ENCODE measurements at places on chromosomes 16 and 17.
A peak's percentile ranks its signal among the peaks of the same experiment; 100 is the strongest.

- no peak for DNase-seq
These were observed 38.7 kb downstream of the TIMM22 start for GRCh38 chr17:1035546-1036170.

GRCh38 chr16:11097094-11097786, 152.9 kb downstream of the CLEC16A start:
- no peak for DNase-seq

GRCh38 chr16:53953336-53953735, 249.4 kb downstream of the FTO start:
- no peak for DNase-seq

DNA sequence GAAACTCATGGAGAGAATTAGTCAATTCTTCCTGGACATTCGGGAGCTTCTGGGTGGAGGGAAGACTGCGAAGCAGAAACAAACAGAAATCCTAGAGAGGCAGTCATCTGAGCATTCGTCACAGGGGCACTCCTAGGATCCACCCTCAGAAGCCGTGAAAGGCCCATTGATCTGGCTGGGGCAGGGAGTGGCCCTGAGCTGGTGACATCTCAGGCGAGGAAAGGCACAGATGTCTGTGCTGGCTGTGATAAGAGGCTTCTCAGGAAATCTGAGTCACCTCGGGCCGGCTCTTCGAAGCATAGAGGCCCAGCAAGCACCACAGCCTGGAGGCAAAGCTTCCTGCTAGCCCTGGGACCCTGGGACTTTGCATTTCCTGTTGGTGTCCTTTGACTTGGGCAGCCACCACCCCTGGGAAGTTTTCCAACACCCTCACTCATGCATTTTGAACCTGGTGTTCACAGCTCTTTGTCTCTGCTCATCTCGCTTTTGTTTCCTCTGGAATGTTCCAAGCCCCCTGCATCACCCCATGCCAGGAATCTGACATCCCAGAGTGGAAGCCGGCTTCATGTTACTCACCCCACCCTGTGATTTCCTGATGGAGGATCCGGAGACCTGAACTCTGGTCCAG, 23.3 kb upstream of the CDRT4 start:
- DNase-seq: peak; percentile 95

DNA sequence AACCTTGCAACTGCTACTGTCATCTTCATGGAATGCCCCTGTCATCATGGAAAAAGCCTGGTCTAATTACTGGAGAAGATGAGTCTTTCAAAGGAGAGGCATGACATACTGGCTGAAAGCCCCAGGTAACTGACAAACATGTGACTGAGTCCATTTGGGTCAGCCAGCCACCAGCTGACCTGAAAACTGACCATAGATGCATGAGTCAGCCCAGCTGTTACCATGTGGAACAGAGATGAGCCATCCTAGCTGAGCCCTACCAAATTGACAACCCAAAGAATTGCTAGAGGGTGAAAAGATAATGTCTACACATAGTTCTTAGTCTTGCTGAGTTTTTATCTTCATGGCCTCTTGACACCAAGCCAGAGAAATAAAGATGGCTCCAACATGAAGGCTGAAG, 311.8 kb downstream of the UTP18 start:
- no peak for DNase-seq
